ENCODE measurements at places on chromosomes 13 and 19.
A peak's percentile ranks its signal among the peaks of the same experiment; 100 is the strongest.

DNA sequence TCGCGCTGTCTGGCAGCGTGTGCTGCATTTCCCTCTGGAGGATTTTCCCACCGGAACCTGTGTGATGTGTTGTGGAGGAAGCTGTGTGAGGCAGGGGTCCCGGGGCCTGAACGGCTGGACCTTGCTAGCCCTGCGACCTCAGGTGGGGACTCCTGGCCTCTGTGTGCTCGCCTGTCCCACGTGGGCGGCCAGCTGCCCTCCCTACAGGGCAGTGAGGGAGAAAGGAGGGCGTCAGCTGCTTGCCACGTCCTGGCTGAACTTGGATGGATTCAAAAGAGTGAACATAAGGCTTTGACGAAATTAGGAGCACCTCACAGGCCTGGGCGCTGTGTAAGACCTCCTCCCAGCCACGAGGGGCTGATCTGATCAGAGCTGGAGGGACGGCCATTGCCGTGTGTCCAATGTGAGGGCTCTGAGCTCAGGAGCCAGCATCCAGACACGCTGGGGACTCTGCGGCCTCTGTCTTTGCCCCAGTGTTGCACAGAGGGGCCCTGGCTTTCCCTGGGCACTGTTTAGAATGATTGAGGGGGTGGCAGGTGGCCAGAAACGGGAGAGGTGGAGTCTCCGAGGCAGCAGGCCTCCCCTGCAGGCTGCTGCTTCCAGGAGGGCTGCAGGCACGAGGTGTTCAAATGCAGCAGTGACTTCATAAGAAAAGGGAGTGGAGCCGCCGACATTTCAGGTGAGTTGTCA is 13.0 kb downstream of the TFDP1 start:
- ATAC-seq: no peak

DNA sequence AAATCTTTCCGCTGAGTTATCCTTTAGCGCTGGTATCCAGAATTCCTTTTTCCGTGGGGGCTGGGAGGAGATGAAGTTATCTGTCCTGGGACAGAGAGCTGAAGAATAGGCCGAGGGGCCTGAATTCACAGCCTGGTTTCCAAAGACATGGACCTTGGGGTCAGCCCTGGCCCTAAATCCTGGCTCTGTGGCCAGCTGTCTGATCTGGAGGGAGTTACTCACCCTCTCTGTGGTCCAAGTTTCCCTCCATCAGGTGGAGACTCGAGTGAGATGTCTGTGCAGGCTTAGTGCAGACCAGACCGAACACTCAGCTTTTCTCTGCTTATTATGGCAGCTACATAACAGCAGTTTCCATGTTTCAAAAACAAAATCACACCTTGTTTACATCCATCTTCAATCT is 59.6 kb downstream of the CDADC1 start:
- peak; percentile 35 for ATAC-seq

- ATAC-seq: no peak
Measured at GRCh38 chr19:14414926-14415690, 4.0 kb downstream of the DDX39A start.

GRCh38 chr13:29830000-29830399 is 20.4 kb downstream of the UBL3 start:
- no peak for ATAC-seq

DNA sequence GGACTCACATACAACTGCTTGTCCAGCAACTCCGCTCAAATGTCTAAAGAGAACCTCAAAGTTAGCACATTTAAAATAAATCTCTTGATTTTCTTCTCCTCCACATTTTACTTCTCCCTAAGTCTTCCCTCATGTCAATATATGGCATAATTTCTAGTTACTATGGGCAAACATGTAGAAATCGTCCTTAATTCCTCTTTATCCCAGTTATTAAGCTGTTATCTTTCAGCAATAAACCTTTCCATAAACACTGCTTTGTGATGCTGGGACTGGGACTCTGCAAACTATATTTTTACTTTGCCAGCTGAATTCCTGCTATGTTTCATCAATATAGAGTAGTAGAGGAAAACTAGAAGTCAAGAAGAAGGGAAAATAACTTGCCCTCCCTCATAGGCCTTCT is 99.7 kb downstream of the KCNRG start:
- ATAC-seq: no peak

DNA sequence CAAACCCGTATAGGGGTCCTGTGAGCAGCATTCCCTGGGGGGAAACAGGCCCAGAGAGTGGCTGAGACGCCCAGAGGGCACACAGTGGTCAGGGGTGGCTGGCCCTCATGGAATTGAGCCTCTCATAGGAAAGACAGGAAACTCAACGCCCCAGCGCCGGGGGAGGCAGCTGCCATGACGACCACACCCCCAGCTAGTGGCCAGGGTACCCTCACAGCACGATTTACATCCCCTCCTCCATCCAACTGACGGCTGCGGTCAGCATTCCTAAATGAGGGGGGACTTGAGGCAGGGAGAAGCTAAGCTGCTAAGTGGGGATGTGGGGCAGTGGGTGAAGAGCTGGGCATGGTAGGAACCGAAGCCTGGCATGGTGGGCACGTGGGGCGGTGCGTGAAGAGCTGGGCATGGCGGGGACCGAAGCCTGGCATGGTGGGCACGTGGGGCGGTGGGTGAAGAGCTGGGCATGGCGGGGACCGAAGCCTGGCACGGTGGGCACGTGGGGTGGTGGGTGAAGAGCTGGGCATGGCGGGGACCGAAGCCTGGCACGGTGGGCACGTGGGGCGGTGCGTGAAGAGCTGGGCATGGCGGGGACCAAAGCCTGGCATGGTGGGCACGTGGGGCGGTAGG is 10.0 kb downstream of the MED16 start:
- ATAC-seq: no peak
